ENCODE measurements at places on chromosomes 5 and 9.
A peak's percentile ranks its signal among the peaks of the same experiment; 100 is the strongest.

- no peak for DNase-seq
Observed at GRCh38 chr5:59537961-59538749, 355.4 kb downstream of the PDE4D start.

- no peak for DNase-seq
Observed at GRCh38 chr9:126853667-126854066, 6.8 kb upstream of the ZBTB34 start.

- no peak for DNase-seq
Observed at GRCh38 chr5:5933651-5934050, 444.7 kb downstream of the MED10 start.

DNA sequence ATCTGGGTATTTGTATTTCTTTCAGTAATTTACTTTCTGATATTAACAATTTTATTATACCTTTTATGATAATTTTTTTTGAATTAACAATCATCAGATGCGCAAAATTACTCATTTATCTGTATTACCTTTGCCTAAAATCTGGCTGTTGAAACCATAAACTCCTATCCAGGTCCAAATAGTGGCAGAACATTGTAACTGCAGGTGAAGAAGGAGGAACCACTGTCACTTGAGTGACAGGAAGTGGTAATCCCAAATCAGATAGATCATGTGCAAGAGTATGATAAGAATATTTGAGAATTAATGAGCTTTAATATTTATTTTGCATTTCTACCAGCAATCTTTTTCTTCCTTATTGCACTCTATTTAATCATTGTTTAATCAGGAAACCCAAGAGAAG lies 139.3 kb upstream of the TLE4 start:
- no peak for DNase-seq

- peak; percentile 96 for DNase-seq
Observed at GRCh38 chr5:132378580-132378979, 9.1 kb downstream of the SLC22A5 start.

- DNase-seq = no peak
Observed at GRCh38 chr5:154949781-154950180, 8.9 kb downstream of the MRPL22 start.

DNA sequence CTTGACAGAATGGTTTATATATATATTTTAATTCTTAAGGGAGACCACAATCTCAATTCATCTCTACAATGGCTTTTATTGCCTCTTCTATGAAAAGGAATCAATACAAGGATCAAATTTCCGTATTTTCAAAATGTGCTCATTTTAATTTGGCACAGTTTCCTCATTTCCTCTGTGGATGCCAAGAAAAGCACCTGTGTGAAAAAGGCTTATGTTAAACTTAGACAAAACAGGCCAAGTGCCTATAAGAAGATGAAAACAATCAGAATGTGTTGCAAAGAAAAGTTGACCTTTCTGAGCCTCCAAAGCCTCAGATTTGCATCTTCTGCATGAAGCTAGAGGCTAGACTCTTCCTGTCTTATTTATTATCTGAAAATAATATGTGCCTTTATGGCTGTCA lies 173.7 kb upstream of the SLC12A2 start:
- no peak for DNase-seq

DNA sequence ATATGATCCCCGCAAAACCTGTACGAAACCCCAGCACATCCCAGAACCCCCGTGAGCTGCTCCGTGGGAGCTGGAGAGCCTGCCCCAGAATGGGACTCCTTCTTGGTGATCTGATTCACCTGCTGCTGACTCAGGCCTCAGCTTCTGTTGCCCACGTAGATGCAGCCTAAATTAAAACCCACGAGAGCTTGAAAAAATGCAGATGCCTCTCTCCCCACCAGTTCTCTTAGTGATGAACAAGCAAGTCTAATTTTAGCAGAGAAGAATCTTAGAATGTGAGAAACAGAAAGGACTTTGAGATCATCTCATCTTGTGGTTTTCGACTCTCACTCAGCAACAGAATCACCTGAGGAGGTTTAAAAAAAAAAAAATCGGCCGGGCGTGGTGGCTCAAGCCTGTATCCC lies 57.6 kb downstream of the TMOD1 start:
- no peak for DNase-seq

GRCh38 chr9:27145143-27145542 lies 36.1 kb downstream of the TEK start:
- DNase-seq = no peak

- DNase-seq = no peak
Observed at GRCh38 chr5:36908544-36909260, 32.1 kb downstream of the NIPBL start.

DNA sequence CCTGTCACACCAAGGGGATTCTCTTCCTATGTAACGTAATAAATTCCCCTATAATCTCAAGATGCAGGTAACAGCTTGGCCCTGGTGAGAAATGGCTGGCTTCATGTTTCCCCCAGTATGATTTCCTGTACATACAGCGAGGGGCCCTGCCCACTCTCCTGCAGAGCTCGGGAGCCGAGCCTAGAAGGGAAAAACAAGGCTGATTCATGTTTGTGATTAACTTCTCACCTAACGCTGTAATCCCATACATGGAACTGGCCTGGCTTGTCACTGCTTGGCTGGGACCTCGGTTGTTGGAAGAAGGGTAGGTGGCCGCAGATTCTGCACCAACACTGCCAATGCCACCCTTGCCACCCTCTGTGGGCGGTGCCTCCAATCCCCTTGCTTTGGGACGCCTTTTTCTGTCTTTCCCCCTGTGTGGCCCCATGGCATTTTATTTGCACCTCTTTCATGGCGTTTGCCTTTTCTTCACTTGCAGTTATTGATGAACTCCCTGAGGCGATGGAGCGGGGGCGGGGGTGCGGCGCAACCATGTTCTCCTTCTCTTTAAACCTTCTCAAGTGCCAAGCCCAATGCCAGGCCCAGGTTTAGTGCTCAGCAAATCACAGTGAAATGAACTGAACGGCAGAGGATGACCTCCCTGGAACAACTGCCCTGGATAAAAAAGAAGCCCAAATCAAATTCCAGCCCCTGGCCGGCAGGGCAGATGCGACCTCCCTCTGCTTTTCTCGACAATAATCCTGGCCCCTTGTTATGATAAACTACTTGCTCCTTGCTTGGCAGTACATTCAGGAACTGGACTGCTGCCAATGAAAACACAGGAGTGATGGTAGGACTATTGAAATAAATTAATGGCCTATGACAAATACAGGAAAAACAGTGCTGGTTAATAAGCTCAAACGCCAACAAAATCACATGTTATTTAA lies 108.1 kb downstream of the TMEM174 start:
- no peak for DNase-seq

- peak; percentile 72 for DNase-seq
Observed at GRCh38 chr9:121651295-121652020, at the start of gene DAB2IP. Gene DAB2IP, plus strand, starts transcription at chr9:121651634. Its CDS starts 142 bp downstream, at chr9:121651776.

DNA sequence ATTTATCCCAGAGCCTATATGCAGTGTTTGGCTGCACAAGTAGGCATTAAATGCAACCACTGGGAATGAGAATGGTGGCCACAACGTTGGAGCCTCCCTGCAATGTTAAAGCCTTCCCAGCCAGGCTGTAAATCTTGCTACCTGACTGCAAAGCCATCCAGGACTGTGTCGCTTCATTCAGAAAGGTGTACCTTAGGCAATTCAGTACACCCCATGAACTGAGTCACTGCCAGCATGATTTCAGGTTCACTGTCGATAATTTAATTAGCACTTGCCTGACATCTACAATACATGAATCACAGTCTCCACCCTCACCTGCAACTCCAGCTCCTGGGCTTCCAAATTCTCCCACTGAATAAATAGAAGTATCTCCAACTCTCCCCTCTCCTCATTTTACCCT lies 108.4 kb downstream of the SLIT3 start:
- no peak for DNase-seq

DNA sequence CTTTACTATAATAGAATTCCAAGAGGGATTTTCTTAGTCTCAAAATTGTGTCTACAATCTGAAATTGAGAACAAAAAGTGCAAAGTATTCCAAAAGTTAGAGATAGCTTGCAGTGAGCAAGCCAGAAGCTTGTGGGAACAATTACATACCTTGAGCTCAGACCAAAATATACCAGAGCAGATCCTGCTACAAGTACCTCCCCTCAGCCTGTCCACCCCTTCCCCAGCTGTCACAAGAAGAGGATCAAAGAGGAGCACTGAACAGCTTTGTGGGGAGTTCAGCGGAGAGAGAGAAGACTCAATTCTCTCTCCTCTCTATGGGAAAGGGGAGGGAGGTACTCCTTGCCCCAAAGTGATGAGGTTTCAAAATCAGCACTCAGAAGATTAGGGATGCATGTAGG lies 869.2 kb upstream of the DMAC1 start:
- no peak for DNase-seq

DNA sequence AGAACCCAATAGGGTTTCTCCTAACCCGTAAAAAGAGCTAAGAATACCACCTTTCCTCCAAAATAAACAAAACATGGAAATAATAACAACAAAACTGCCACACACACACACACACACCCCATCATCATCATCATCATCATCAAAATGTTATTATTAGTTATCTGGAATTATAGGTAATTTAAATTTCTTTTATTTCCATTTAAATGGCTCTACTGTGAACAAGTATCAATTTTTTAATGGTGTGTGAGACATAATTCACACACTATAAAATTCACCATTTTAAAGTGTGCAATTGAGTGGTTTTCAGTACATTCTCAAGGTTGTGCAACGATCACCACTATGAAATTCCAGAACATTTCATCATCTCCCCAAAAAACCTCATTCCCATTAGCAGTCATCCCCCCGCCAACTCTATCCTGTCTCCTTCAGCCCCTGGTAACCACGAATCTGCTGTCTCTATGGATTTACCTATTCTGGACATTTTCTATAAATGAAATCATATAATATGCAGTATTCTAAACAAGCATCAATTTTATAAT lies 172.7 kb downstream of the ROR2 start:
- DNase-seq = no peak

DNA sequence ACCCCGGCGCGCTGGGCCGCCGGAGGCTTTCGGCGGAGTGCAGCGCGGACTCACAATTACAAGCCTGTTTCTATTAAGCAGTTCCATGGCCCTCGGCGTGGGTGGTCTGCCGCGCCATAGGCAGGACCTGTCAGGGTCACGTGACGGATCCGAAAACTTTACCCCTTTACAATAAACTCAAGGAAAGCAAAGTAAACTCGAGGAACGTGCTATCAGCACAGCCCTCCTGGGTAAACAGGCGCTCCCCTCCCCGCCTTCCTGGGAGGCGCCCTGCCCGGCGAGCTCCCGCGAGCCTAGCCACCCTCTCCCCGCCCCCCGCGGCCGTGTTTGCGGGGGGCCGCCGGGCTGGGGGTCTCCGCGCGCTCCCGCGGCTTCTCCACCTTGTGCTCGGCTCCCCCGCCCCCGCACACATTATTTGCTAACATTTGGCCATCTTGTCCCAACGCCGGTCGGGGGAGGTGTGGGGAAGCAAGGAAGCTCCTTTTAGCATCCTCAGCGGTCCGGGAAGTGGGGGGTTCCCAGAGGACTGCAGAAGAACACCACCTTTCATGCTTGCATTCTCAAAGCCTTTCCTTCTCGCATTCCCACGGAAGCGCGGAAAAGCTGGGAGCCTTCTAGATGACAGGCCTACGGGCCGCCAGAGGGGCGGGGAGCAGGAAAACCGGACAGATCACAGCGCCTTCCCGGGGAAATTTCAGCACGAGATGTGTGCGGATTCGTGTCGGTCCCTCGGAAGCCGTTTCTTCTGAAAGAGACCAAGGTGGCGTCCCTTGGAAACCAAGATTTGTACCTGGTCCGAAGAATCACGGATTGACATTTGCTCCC lies at the start of gene PTCH1:
Gene PTCH1 (minus strand): TSS at position 238 of the 825 bp plus-strand sequence.
- DNase-seq = no peak

- DNase-seq = peak; percentile 61
Observed at GRCh38 chr9:120344230-120344629, 235.7 kb downstream of the CDK5RAP2 start.

DNA sequence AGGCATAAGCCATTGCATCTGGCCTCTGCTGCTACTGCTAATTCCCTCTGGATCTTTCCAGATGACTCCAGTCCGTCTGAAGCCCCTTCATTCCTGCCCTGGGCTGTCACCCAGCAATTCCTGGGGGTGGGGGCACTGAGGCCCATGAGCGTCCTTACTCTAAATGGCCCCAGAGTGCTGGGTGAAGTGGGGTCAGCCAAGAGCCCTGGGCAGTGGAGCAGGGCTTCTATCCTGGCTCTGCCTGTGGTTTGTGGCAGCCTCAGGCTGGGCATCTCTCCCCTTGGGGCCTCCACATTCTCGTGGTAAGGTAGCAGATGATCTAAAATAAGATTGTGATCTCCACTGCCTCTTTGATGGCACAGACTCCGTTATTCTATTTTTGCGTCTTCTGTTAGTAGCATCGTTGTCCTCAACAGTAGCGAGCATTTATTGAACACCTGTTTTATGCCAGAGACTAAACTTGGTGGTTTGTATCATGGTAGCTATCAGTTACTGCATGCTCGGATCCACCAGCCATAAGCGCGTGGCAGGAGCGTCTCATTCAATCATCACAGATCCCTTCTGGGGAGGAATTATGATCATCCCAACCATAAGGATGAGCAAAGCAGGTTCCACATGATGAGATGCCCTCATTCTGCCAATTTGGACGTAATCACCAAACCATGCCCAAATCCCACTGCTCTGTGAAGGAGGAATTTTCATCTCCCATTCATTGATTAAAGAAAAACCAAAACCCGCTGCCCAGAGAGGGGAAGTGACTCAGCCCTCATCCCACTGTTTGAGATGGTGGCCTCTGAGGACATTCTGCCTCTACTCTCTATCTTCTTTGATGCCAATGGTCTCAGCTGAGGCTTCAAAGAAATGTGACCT lies 21.9 kb upstream of the DUSP1 start:
- DNase-seq = no peak

- DNase-seq = no peak
Observed at GRCh38 chr5:136079195-136079985, 50.6 kb downstream of the TGFBI start.

GRCh38 chr5:28743025-28743715 lies 1704.8 kb upstream of the CDH9 start:
- no peak for DNase-seq

- no peak for DNase-seq
Observed at GRCh38 chr9:109609060-109609459, 111.0 kb upstream of the PTPN3 start.

DNA sequence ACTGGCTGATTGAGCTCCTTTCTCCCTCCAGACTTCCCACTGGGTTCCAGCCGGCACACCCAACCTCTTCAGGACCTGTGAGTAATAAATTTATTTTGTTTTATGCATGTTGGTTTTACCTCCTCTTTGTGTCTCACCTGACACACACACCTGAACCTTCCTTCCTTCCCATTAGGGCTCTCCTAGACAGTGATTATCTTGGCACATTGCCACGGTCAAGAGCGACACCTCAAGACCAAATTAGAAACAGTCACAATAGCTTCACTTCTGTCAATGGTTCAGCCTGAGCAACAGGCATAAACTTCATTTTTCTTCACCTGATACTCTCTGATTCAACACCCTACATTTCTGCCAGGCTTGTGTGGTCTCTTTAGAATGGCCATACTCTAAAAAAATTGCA lies 296.3 kb upstream of the SMARCA2 start:
- DNase-seq = no peak

GRCh38 chr5:77550406-77550805 lies 58.3 kb upstream of the WDR41 start:
- DNase-seq = no peak

Measured in T47D (cell line).